ENCODE measurements at places on chromosomes 16 and 17. TPM values are rescaled to one million over a fixed set of nuclear protein-coding genes. Genes with fewer than 3 reads are reported as not detected.

The PRR15L gene
- not detected for total RNA-seq

The IRX3 gene
- total RNA-seq: not detected

The ADAMTS18 gene
- total RNA-seq: 0.85 TPM

The STAT3 gene
- 72.7 TPM for total RNA-seq

The CTRB1 gene
- not detected for total RNA-seq

The PIK3R5 gene
- total RNA-seq: 5.3 TPM

The ORMDL3 gene
- total RNA-seq: 71.4 TPM

The DNAH2 gene
- 3.7 TPM for total RNA-seq

The CD300LB gene
- total RNA-seq: 0.22 TPM

The ACSM3 gene
- 0.57 TPM for total RNA-seq

The RRN3 gene
- total RNA-seq: 32.0 TPM

The CDT1 gene
- total RNA-seq: 3.5 TPM

The C17orf113 gene
- 3.7 TPM for total RNA-seq

The PRSS33 gene
- not detected for total RNA-seq

The C17orf75 gene
- total RNA-seq: 31.2 TPM

- no peak for DNase-seq
These were observed 837 bp downstream of the LRRC59 start for GRCh38 chr17:50396261-50397110.

GRCh38 chr17:66580184-66580955 lies 254.5 kb upstream of the CACNG5 start:
- no peak for DNase-seq

GRCh38 chr16:55002419-55002818 lies 71.8 kb downstream of the IRX5 start:
- no peak for DNase-seq

GRCh38 chr17:17400566-17401184 lies 76.1 kb upstream of the MED9 start:
- no peak for DNase-seq

DNA sequence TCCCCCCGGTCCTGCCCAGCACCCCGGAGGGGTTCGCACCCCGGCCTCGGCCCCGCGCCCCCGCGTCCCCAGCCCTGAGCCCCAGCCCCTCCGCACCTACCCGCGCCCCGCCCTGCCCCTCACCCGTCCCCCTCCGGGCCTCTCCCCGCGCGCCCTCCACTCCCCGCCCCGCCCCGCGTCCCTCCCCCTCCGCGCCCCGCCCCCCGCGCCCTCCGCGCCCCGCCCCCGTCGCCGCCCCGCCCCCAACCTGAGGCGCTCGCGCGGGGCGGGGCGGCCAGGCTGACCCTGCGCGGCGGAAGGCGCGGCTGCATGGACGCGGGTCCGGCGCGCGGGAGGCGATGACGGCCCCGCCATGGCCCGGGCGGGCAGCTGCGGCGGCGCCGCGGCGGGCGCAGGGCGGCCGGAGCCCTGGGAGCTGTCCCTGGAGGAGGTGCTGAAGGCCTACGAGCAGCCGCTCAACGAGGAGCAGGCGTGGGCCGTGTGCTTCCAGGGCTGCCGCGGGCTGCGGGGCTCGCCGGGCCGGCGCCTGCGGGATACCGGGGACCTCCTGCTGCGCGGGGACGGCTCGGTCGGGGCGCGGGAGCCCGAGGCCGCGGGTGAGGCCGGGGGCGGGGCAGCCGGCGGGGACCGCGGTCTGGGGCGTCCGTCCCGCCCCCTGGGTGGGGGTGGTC lies at the start of gene SPIRE2:
SPIRE2 (plus strand) TSS at position 277 of the 671 bp plus-strand sequence; CDS start at position 353, 76 bp downstream.
- DNase-seq: no peak

GRCh38 chr16:89924925-89925307 lies 1.8 kb downstream of the TUBB3 start:
- DNase-seq: no peak

DNA sequence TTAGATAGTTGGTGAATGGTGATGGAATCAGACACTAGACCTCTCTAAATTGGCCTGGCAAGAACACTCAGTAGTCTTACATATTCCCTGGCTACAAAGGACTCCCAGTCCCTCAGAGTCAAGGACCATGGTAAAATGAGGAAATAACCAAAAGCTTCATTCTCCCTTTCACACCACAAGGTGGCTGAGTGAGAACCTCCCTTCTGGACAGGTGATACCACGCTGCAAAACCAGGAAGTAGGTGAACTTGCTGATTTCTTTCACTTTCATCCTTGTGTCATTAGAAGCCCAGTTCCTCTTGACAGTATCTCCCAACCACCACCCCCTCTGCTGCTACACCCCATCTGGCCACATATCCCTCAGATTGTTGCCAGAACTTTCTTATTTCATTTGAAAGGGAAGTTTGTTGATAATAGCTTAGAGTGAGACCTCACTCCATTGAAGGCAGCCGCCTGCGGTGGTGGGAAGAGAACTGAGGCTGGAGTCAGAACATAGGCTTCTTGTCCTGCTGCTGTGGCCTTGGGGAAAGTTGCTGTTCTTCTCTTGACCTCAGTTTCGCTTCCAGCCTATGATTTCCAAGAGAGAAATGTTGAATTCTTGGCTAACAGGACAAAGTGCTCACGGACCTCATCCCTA lies 290.6 kb upstream of the CCL2 start:
- DNase-seq: no peak

DNA sequence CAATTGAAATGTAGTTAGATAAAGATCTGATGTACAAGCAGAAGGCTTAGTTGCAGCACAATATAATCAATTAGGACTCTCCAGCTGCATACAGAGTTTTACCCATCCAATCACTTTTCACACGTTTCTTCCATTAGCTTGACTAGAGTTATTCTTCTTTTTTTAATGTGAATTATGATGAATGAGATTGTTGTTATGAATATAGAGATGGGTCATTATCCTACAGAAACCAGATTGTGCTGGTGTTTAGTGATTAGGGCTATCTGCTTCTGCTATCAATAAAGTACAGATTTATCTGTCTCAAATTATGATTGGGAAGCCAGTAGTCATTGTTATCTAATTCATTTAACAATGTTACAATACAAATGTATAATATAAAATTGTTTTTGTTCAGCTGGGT lies 221.4 kb upstream of the TBX2 start:
- DNase-seq: no peak

DNA sequence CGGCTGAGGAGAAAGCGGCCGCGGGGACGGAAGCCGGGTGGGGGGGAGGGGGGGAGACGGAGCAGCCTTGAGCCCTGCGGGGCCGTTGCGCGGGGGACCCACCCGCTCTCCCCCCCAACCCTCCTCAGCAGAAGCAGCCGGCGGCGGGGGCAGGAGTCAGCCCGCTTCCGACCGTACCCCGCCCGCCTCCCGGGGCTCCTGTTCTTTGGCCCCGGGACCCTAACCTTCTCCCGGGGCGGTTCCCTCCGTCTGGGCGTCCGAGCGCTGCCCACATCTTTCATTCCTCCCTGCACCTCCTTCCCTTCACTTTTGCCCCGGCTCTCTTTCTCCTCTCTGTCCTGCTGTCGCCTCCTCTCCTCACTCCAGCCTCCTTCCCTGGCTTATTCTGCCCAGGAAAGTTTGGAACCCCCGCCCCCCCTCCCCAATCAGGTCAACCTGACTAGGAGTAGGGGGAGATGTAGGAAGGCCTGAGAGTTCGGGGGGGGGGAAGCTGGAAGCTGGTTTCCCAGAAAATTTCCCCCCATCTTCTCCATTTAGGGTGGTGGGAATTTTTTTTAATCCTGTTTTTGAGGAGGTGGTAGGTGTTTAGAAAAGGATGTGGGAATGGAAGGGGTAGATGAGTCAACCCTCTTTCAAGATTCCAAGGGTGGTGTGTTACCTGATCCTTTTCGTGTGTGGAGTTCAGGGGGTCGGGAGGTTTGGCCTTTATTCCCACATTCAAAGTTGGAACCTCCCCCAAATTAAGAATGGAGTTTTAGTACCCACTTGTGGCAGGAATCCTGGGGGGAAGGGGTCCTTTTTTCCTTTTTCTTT lies 427 bp upstream of the NLK start:
- DNase-seq: no peak

DNA sequence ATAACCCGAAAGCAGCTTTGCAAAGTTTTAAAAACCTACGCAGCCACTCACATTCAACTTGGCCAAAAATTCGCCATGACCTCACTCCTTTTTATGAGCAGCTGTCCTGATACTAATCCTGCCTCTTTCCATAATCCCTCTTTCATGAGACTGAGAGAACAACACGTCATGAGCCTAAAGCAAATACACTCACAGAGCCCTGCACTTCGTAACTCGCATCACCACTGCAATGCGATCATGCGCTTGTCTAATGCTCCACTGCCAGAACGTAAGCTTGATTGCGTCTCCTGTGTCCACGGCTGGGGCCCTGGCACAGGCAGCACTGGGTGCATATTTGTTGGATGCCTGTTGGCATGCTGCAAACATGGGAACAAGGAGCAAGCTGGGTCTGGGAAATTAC lies 36.2 kb downstream of the CDRT4 start:
- no peak for DNase-seq

DNA sequence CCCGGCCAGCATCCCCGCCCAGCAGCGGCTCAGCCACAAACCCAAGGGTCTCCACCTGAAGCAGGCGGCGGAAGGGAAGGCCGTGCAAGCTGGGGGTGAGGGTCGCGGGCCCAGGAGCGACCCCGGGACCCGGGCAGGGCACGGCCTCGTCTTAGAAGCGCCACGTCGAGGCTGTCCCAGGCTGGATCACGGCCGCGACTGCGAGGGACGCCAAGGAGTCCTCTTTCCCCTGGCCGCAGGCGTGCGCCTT lies 538 bp upstream of the CCNF start:
- DNase-seq: no peak

- no peak for DNase-seq
These were observed 52.8 kb downstream of the SOCS1 start for GRCh38 chr16:11203111-11203623.

GRCh38 chr17:61205401-61205800 lies 194.2 kb upstream of the TBX2 start:
- no peak for DNase-seq

DNA sequence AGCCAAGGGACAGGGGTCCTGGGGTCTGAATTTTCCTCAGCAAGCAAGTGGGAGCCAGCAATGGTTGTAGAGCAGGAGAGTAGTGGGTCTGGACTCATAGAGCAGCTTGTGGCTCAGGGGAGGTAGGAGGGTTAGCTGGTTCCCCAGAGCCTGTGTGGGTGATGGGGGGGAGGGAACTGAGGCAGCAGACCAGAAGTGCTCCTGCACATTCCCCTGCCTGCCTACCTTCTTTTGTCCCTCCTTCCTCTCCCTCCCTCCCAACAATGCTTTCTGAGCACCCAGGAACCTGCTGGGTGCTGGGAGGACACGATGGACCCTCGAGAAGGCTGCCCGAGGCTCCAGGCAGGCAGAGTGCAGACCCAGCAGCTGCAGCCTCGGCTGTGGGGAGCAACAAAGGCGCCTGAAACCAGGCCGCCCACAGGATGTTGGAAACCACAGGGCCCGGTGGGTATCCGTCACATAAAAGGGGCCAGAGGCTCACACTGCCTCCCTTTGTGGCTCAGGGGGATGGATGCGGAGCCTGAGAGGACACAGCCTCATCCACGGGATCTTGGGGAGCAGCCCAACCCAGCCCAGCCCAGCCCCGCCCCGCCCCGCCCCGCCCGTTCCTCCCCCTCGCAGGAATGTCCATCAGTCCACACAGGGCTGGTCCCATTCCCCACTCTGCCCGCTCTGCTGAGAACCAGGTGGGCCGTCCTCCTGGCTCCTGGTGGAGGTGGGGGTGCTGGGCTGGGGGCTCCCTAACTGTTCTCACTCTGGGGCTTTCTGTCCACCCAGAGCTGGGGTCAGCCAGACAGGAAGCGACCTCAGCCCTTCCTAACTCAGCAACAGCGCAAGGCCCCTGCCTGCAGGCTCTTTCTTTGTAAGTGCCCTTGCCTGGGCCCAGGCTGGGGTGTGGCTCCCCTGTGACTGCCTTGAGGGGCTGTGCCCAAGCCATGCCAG lies 1.7 kb upstream of the NLRC3 start:
- no peak for DNase-seq

DNA sequence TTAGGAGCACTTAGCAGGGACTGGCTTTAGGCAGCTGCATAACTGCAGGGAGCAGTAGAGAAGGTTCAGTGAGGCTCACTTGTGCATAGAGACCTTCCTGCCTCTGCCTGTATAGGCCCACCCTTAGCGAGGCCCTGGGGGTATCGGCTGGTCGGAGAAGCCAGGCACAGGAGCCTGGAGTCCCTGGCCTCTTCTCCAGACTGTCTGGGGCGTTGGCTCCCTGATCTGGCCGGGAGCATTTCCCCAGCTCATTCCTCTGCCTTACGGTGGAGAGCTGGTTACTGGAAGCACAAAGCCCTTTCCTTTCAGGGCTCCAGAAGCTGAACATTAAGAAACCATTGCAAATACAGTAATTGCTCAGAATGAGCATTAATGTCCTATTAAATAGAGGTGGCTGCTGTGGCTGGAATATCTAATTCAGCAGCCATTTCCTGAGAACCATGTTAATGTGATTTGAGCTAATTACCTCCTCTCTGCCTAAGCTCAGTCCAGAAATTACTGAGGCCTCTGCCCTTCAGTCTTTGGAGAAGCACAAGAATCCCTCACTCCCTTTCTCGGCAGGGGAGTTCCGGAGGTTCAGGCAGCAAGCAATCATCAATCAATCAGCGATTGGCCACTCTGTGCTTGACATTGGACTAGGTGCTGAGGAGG lies 18.8 kb upstream of the TMEM220 start:
- no peak for DNase-seq

Data from dorsolateral prefrontal cortex (tissue), 122 donors.